ENCODE measurements at places on chromosomes 12 and 14.

DNA sequence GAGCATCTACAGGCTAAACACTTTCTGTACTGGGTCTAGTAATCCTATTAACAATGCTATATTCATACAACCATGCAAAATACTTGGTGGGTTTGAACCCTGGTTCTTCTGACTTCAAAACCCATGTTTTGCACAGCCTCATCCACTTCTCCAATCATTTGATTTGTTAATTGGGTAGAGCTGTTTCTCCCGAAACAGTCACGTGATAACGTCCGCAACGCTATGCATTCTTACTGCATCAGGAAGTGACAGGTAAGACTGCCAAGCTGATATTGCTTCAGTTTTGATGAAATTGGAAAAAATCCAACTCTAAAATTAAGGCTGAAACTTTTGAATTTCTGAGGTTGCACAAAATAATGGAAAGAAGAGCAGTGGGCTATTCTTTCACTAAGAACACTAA is 30.4 kb upstream of the RNU6-7 start:
- DNase-seq = no peak

GRCh38 chr12:29026419-29026818 is 122.7 kb upstream of the FAR2 start:
- DNase-seq = no peak

GRCh38 chr12:95336387-95337067 is 118.9 kb downstream of the VEZT start:
- no peak for DNase-seq

DNA sequence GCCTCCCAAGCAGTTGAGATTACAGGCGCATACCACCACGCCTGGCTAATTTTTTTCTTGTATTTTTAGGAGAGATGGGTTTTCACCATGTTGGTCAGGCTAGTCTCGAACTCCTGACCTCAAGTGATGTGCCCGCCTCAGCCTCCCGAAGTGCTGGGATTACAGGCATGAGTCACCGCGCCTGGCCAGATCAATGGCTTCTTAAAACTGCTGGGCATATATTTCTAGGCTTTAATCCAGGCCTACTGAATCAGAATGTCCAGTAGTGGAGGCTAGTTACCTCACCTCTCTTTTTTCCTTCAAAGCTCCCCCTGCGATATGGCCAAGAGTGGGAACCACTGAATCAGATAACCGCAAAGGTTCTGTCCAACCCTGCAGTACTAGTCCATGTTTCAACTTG is 17.1 kb downstream of the POU6F1 start:
- no peak for DNase-seq

GRCh38 chr14:51516706-51517395 is 134.9 kb upstream of the FRMD6 start:
- no peak for DNase-seq

GRCh38 chr12:726281-727140 is 25.9 kb upstream of the WNK1 start:
- no peak for DNase-seq

DNA sequence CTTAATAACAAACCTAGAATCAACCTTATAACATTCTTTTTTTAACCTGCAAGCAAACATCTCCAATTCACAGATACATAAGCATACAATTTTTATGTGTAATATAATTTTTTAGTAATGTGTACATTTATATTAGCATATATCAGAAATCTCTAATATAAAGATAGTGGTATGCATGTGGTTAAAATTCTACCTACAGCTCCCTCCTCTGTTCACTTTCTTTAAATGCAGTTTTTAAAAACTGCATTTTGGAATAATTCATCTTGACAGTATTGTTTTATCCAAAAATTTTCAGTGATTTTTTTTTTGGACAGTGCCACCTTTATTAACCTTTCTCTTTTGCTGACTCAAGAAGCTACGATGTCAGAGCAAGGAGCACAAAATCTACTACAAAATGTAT is 13.2 kb upstream of the RXYLT1 start:
- no peak for DNase-seq

GRCh38 chr12:62632411-62632918 is 165.8 kb downstream of the MON2 start:
- peak; percentile 22 for DNase-seq

DNA sequence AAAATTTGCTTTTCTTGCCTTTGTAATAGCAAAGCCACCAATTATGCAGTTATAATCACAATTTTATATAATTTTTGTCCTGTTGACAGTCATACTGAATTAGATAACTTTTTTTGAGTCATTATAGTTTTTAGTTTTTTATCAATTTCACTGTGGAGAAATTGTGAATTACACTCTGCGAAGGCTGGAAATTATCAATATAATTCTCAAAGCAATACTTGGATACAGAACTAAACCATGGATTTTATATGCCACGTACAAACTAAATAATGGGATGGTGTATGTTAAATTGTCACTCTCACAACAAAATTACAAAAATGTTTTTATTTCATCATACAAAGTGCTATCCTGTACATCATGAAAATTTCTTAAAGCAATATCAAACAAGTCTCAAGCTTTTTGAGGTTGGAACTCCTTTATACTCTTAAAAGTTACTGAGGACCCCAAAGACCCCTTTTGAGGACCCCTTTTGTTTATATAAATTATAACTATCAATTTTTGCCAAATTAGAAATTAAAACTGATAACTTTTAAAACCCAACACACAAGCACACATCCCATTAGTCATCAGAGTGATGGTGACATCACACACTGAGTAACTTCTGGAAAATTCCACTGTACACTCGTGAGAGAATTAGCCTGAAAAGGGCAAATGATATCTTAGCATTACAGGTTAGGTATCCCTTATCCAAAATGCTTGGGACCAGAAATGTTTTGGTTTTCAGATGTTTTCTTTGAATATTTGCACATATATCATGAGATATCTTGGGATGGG is 19.8 kb upstream of the AQP2 start:
- DNase-seq = no peak

GRCh38 chr12:14284184-14284722 is 81.2 kb upstream of the ATF7IP start:
- DNase-seq = no peak

- no peak for DNase-seq
Observed at GRCh38 chr14:47778631-47779030, 103.2 kb upstream of the MDGA2 start.

GRCh38 chr14:67468378-67468730 is 20.2 kb downstream of the TMEM229B start:
- no peak for DNase-seq

- DNase-seq = no peak
Observed at GRCh38 chr12:69534389-69534822, 50.9 kb upstream of the CCT2 start.

- DNase-seq = no peak
Observed at GRCh38 chr14:87869619-87870583, 123.1 kb downstream of the GALC start.

GRCh38 chr12:82090165-82090564 is 268.0 kb downstream of the CCDC59 start:
- no peak for DNase-seq

- no peak for DNase-seq
Observed at GRCh38 chr12:112826011-112826410, 34.5 kb downstream of the RPH3A start.

GRCh38 chr14:61476754-61477410 is 155.5 kb downstream of the PRKCH start:
- no peak for DNase-seq

- no peak for DNase-seq
Observed at GRCh38 chr12:32706335-32707024, 27.4 kb downstream of the DNM1L start.

GRCh38 chr12:94534774-94535509 is 75.3 kb upstream of the CEP83 start:
- DNase-seq = no peak

DNA sequence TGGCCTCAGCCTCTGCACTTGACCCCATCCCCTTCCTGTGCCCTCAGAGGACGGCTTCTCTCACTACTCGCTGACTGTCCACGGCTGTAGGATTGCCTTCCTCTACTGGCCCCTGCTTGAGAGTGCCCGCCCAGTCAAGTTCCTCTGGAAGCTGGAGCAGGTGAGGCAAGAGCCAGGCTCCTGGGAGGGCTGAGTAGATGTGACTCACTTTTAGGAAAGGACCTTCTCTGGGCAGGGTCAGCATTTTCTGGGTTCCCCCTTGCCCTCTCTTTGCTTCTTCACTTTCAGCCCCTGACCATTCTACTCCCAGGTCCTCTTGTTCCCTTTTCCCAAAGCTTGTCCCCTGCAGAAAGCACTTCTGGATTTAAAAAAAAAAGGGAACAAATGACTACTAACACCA is 7.7 kb downstream of the CLSTN3 start:
- DNase-seq = no peak

GRCh38 chr14:58737511-58737910 is 99.7 kb downstream of the DACT1 start:
- no peak for DNase-seq

GRCh38 chr12:41476499-41477439 is 288.6 kb downstream of the PDZRN4 start:
- no peak for DNase-seq

GRCh38 chr14:95475540-95476240 is 40.8 kb downstream of the SYNE3 start:
- DNase-seq = no peak

DNA sequence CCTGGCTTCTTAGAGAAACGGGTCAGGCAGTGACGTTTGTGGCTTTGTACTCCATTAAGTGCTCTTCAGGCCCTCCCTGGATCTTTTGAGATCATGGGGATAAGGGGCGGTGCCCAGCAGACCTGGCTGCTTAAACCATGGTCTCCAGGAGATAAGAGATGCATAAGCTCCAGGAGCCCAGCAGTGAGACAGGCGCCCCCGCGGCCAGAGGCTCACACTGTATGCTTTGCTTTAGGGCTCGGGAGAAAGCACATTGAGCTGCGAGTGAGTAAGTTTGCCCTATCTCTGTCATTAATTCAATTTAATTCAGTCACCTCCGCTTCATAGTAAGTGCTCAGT is 359.5 kb downstream of the CACNA1C start:
- no peak for DNase-seq

DNA sequence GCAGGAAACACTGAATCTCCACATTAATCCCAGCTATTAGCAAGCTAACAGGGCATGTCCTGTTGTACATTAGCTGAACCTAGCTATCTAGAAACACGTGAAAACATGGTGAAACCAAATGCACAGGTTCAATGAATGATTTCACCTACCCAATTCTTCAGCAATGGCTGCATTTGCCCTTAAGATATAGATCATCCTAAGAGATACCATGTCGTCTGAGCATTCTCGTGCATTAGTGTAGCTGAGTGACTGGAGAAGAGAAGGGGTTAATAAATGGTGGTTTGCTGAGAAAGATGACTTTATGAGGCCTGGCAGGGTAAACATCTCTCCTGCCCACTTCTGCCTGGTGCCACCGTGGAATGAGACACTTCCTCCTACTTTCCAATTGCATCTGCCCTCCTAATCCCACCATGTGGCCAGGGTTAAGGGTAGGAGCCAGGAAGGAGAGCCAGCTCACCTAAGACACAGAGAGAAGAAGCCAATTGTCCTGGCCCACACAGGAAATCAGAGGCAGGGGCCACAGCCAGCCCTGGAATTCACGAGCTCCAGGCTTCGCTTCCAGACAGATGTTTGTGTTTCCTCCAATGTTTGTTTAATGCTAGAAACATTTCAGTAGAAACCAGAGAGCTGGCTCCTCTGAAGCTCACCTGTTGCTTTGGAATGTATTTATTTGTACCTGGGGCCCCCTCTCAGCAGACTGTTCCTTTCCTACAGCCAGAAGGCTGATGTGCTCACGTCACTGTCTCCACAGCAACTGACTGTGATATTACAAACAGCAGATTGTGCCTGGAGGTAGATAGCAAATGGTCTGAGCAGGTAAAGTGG is 126.0 kb upstream of the PARP11 start:
- no peak for DNase-seq

- DNase-seq = no peak
Observed at GRCh38 chr12:128073937-128074336, 193.0 kb upstream of the TMEM132C start.

DNA sequence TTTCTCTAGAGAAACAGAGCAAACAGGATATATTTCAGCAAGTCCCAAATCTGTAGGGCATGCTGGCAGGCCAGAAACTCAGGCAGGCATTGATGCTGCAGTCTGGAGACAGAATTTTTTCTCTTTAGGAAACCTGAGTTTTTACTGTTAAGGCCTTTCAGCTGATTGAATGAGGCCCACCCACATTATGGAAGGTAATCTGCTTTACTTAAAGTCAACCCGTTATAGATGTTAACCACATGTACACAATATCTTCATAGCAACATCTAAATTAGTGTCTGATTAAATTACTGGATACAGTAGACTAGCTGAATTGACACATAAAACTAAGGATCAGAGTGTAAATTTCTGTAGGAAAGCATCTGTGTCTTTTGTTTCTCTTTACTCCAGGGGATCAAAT is 65.2 kb downstream of the SRGAP1 start:
- no peak for DNase-seq

DNA sequence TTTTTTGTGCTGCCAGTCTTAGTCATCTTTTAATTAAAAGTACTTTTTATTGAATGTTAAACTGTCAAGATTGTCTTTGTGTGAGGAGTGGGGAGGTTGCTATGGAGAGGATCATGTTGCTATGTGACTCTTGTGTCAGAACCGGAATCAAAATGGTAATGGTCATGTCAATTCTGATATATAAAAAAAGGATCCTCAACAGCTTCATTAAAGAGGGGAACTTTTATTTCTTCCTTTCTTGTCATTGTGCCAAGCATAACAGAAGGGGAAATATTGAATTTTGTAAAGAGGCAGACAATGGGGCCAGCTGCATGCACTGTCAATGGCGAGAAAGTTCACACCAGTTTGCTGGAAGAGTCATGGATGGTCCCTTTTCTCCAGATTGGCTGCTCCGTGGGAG is 564.8 kb downstream of the VRK1 start:
- no peak for DNase-seq

GRCh38 chr12:12791756-12792369 is 6.4 kb downstream of the APOLD1 start:
- no peak for DNase-seq

- no peak for DNase-seq
Observed at GRCh38 chr14:92539419-92539818, 25.8 kb downstream of the RIN3 start.

- no peak for DNase-seq
Observed at GRCh38 chr12:77113971-77114370, 48.6 kb upstream of the E2F7 start.

- DNase-seq = peak; percentile 78
Observed at GRCh38 chr14:23929822-23930294, 23.7 kb upstream of the DHRS4 start.

- no peak for DNase-seq
Observed at GRCh38 chr12:93167331-93167730, 210.4 kb upstream of the NUDT4 start.

- DNase-seq = no peak
Observed at GRCh38 chr12:109343677-109344076, 4.0 kb upstream of the MYO1H start.

- DNase-seq = no peak
Observed at GRCh38 chr14:66842911-66843512, 335.1 kb downstream of the GPHN start.

GRCh38 chr12:81389550-81390099 is 311.7 kb downstream of the ACSS3 start:
- no peak for DNase-seq

- no peak for DNase-seq
Observed at GRCh38 chr14:64701660-64702059, 2.6 kb upstream of the PLEKHG3 start.
